ENCODE measurements at places on chromosomes 7 and 10. TPM values are rescaled to one million over a fixed set of nuclear protein-coding genes. Genes with fewer than 3 reads are reported as not detected.

ASAH2 gene
- total RNA-seq, result 4.1 TPM

ADAM22 gene
- not detected for total RNA-seq

SPDYE18 gene
- not detected for total RNA-seq

MEPCE gene
- 23.7 TPM for total RNA-seq

SFTPA1 gene
- total RNA-seq, result not detected

LIPK gene
- total RNA-seq, result not detected

NAT16 gene
- total RNA-seq, result not detected

NPY gene
- not detected for total RNA-seq

NPC1L1 gene
- not detected for total RNA-seq

CFAP70 gene
- 0.55 TPM for total RNA-seq

GNAT3 gene
- not detected for total RNA-seq

ASB10 gene
- not detected for total RNA-seq

CHN2 gene
- 0.15 TPM for total RNA-seq

MUC3A gene
- total RNA-seq, result not detected

POT1 gene
- 25.3 TPM for total RNA-seq

CCDC7 gene
- 2.4 TPM for total RNA-seq

All from hair follicular keratinocyte (primary cell).